ENCODE measurements at places on chromosomes 11 and 22.

DNA sequence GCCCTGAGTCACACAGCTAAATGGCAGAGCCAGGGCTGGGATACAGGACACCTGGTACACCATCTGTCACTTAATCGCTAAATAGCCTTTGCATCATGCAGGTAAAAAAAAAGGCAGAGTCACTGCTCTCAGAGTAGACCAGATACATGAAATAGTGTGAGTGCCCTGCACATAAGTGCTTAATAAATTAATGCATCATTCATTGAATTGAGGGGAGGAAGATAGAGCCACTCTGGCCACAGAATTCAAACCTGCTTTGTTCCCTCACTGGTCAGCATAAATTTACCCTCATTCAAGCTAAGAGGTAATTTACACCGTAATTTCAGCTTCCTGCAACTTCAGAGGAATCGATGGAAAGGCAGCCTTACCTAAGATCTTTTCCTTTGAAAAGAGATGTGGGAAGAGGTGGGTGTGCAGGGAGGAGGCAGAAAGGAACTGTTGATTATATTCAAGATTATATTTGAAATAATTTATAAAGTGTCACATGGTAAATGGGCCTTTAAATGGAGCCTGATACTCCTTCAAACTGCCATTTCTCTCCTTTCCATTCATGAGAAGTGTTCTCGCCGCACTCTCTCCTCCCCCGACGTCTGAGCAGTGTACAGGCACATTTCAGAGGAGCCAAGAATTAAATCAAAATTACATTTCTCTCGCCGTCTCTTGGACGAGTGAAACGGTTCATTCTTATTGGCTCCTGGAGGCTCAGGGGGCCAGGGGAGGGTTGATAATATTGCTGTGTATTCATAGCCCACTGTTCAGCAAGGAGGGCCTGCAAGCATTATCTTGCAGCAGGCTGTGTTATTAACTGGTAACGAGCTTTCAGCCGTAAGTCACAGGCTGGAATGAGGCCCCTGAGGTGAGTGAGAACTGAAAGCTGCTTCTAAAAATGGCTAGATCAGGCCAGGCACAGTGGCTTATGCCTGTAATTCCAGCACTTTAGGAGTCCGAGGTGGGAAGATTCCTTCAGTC is 52.2 kb upstream of the HMGXB4 start:
- no peak for DNase-seq

- DNase-seq: no peak
Measured at GRCh38 chr22:40705918-40706682, 26.8 kb downstream of the MCHR1 start.

DNA sequence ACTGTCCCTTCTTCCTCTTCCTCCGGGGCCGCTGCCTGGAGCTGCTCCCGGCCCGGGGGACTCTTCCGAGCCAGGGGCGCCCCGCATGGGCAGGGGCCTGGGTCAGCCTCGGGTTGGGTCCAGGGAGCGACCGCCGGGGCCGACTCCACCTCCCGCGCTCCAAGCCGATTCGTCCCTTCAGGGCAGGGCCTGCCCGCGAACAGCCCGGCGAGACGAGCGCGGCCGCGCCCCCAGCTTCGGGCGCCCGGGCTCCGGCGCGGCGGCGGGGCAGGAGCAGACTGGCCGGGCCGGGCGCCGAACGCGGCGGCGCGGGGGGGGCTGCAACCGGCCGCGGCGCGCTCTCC is at the start of gene LARGE1:
Gene LARGE1 (minus strand): TSS at position 280 of the 344 bp plus-strand sequence.
- DNase-seq: no peak

GRCh38 chr11:46918083-46918787 is at the start of gene LRP4:
LRP4 (minus strand) TSS chr11:46918550; CDS start chr11:46918379, 171 bp downstream.
- DNase-seq: peak; percentile 15

DNA sequence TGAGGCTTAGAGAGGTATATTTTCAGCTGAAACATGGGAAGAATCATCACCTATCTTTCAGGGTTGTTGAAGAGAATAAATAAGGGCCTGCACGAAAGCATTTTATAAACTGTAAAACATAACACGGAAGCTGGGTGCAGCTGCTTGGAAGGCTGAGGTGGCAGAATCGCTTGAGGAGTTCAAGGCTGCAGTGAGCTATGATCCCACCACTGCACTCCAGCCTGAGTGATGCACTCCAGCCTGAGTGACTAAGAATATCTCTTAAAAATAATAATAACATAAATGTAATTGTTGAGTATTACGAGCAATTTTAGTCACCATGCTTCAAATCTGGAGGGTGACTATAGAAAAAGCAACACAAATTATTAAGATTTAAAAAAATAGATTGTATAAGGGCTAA is 16.3 kb downstream of the RBFOX2 start:
- DNase-seq: no peak

DNA sequence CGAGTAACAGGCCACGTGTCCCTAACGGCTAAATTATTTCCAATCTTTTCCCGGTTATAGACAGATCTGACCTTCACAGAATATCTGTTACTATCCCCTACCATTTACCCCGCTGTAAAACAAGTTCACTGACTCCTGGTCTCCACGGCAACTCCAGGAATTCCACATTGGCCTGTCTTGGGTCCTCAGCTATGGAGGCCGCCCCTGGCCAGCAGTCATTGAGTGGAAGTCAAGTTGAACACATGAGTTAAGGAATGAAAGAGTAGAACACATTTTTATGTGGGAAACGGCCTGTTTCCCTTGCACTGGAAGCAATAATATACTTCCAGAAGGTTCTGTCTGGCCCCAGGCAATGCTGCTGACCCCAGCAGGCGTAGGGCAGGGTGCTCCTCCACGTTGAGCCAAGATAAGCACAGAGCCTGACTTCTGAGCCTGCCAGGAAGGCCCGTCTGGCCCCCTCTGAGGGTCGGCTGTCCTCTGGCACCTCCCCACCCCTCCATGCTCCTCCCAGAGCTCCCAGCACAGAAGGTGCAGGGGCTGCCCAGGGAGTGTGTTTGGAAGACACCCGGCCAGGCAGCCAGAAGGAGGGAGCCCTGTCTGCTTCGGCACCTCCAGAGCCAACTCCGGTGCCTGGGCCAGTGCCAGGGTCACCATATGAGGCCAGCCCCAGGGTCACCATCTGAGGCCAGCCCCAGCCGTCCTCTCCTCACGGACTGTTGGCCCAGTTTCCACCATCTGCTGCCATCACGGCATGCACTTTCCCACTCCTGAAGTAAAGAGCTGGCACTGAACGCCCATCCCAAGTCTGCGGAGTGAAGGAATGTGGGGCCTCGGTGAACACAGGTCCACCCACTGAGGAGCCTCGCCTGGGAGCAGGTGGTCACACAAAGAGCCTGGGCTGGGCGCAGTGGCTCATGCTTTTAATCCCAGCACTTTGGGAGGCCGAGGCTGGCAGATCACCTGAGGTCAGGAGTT is 813.2 kb downstream of the BRD1 start:
- no peak for DNase-seq

GRCh38 chr22:22156716-22157347 is 87.8 kb upstream of the VPREB1 start:
- peak; percentile 17 for DNase-seq

GRCh38 chr11:118859973-118860372 is 23.7 kb upstream of the CXCR5 start:
- no peak for DNase-seq

GRCh38 chr11:12414611-12415010 is 37.2 kb downstream of the PARVA start:
- no peak for DNase-seq

- DNase-seq: no peak
Measured at GRCh38 chr11:82261367-82261766, 472.3 kb downstream of the FAM181B start.

DNA sequence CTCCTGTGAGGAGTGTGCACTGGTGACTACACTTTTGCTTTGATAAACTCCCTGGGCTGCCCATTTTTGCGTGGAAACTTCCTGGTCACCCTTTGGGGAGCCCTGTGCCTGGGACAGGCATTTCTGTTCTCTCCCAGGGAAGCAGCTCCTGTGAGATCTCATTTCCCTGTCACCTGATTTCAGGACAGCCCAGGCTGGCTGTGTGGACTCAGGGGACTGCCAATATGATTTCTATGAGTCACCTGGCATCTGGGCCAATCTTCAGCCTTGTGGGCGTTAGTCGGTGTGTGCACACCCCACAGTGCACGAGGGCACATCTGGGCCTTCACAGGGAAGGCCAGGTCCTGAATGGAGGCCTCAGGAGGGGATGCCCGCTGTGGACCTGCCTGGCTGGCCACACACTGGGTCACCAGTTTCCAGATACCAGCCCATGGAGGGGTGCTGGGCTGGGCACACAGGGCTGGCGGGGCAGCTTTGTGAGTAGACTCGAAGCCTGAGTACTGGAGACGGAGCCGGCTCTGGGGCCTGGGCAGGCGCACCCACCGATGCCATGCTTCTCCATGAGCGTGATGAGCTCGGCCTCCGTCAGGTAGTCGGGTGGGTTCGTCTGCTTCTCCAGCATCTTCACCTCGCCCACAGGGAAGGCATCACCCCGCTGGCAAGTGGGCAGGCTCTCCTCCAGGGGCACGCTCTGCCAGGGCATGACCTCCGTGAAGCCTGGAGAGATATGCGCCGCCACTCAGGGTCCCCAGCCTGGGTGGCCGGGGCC is 9.4 kb upstream of the PPM1F start:
- no peak for DNase-seq

- no peak for DNase-seq
Measured at GRCh38 chr22:34951212-34951611, 114.7 kb upstream of the ISX start.

- no peak for DNase-seq
Measured at GRCh38 chr11:111177037-111177871, 68.3 kb upstream of the POU2AF2 start.

- no peak for DNase-seq
Measured at GRCh38 chr11:71917646-71918140, 10.7 kb downstream of the XNDC1N start.

DNA sequence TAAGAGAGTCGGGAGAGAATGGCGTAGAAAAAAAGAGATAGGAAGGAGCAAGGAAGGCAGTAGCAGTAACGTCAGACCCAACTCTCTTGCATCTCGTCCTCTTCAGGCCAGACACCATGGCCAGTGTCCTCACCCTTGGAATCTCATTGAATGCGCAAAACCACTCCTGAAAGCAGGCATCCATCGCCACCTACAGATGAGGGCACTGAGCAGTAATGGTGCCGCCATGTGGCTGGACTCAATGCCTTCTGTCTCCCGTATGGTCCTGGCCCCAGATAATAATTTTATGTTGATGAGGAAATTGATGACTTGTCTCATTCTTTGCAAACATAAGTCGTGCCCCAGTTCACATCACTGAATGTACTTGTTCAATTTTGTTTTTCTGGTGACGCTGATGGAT is 17.8 kb upstream of the ALX4 start:
- no peak for DNase-seq

DNA sequence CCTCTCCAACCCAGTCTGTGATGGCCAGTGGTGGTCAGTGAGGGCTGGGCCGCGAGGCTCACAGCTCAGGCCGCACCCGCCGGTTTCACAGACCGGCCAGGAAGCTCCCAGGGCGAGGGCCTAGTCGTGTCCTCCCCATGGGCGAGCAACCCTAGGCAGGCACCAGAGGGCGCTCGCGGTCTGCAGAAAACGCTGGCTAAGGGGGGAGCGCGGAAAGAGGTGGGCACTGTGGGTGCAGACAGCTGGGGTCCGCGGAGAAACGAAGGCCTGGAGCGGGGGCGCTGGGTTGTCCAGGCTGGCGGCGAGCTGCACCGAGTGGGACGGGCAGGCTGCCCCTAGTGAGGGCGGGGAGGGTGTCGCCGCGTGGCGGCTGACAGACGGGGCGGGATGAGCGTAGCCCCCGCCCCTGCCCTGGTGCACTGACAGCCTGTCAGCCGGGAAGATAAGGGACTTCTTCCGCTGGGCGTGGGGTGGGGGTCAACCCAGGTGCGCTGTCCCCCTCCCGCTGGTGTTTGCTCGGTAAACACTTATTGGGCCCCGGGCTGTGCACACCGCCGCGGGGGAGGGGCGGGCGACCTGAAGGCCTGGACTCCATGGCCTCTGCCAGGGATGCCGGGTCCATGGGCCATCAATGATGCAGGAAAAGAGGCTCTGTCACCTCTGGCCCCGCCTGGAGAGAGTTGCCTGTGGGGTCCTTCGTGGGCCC is 7.5 kb downstream of the GP1BB start:
- peak; percentile 75 for DNase-seq

DNA sequence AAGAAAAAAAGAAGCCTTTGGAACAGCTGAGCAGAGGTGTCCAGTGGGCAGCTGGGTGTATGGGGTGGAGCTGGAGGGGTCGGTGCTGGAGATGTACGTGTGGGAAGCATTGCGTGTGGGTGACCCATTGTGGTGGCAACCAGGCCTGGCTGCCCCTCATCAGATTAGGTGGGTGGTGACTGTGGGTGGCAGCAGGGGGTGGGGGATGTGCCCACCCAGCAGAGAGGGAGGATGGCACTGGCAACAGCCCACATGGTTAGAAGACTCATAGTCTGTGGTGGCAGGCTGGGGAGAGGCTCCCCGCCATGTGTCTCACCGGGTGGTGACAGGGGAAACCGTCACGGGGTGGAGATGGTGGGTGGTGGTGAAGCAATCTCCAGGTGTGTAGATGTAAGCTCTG is 27.6 kb downstream of the TP53I11 start:
- no peak for DNase-seq

- DNase-seq: no peak
Measured at GRCh38 chr11:100876815-100877520, 189.9 kb downstream of the ARHGAP42 start.

DNA sequence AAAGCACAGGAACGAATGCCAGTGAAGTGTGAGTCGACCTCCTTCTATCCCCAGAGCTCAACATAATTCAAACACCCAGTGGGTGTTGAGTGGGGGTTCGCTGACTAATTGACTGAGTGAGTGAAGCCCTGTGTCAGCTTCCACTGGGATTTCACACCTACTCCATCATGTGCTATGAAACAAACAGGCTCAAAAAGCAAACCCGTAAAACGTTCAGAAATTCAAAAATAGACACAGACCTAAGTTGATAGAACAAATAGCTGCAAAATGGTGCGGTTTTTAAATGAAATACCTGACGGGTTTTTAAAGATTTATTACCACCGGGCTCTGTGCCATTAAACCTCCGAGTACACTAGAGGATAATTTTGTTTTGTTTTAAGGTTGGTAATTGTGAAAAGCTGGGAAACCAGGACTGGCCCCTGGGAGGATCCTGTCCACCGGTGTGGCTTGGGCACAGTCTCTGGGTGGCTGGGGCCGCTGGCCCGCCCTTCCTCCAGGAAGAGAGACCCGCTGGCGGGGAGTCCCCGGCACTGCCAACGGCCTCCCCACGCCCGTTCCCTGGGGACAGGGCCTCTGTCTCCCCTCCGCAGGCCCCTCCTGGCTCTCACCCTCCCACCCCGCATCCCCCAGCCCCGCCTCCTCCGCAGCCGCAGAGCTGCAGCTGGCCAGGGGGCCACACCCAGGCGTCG is 13.6 kb downstream of the KCNJ5 start:
- DNase-seq: no peak

DNA sequence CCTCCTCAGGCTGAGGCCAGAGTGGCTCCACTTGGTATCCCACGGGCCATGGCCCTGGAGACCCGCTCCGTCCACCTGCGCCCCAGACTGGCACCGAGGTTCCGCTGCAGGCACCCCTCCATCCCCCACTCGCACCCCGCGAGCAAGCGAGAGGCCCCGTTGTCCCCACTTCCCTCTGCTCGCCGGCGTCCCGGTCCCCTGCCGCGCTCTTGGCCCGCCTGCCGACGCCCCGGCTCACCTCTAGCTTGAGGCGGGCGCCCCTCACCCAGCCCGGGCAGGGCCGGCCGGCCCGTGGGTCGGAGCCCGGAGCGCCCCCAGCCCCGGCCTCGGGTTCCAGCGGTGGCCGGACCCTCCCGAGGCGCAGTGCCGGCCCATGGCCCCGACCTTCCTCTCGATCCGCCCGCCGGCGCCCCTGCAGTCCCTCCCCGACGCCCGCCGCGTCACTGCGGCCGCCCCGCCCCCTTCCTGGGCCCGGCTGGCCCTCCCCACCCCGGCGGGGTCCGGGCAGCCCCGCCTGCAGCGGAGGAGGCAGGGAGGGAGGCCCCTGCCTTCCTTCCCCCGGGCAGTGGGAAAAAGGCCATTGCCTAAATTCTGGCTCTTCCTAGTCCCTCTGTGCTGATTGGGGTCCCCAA is at the start of gene PITPNM1:
Gene PITPNM1 (minus strand): TSS at position 414 of the 632 bp plus-strand sequence. CDS start 1,183 bp downstream, outside the sequence.
- DNase-seq: peak; percentile 62
